Hepatocyte (in vitro differentiated cells): ENCODE measurements at places on chromosomes 3 and 15. TPM values are rescaled to one million over a fixed set of nuclear protein-coding genes. Genes with fewer than 3 reads are reported as not detected.

The IL17RB gene
- 17.4 and 19.5 TPM in 2 replicates for total RNA-seq

The ALDH1L1 gene
- 15.9 and 25.0 TPM in 2 replicates for total RNA-seq

- H3K27me3 ChIP-seq, result no peaks in the 10 kb centered on the region
- H3K4me1 ChIP-seq, result peaks cover 29% of the 10 kb centered on the region
- no peak overlapping the region for H3K27ac ChIP-seq
These were observed 9.8 kb downstream of the LRIG1 start for GRCh38 chr3:66490984-66491383.

DNA sequence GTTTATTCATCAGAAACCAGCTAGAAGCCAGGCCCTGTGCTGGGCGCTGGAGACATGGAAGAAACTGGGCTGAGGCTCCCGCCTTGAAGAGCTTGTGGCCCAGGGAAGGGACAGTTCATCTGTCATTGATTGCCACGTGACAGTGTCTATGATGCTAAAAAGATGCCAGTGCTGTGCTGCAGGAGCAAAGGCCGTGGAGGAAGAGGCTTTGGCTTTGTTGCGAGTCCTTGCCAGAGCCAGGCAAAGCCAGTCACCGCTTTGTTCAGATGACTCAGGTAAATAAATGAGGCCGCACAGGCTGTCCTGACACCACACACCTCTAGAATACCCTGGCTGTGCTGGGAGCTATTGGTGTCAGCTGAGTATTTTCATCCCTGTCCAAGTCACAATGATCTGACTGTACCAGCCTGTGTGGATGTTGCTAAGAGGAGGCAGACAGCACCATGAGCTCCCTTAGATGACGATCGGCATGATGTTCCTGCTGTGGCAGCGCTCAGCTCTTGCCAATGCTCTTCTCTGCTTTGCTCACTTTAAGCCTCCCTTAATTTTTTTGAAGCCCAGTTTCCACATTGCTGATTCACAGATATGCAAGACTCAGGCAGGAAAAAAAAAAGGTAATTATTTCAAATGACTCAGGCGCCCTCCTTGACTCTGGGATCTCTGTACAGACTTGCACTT lies 77.5 kb downstream of the CCNL1 start:
- H3K27ac ChIP-seq, result peak overlapping the region; percentile 57
- peak; percentile 46 for DNase-seq
- no peaks in the 10 kb centered on the region for H3K36me3 ChIP-seq
- H3K4me3 ChIP-seq, result no peak overlapping the region

The PYGO1 gene
- total RNA-seq, result 11.8 and 12.6 TPM in 2 replicates

- H3K27me3 ChIP-seq, result no peaks in the 10 kb centered on the region
- no peaks in the 10 kb centered on the region for H3K36me3 ChIP-seq
- H3K4me3 ChIP-seq, result no peak overlapping the region
These were observed 70.7 kb downstream of the CACNA2D3 start for GRCh38 chr3:54193093-54193492.

DNA sequence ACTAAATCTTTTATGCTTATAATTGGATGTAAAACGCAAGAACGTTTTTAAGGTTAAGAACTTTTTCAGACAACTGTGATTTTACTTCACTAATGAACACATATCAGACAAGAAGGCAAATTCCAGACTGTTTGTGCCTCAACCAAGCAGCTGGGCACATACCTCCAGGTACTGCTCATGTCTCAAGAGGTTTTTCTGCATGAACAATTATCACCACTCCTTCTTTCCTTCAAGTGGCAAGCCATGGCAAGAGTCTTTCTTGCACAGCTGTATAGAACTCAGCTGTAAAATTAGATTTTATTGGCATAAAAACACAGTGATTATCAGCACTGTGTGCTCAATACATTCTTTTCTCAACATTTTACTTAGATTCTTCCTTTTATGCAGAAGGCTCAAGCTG lies 64.3 kb downstream of the FNDC3B start:
- no peaks in the 10 kb centered on the region for H3K36me3 ChIP-seq
- H3K4me3 ChIP-seq, result no peak overlapping the region
- H3K27me3 ChIP-seq, result no peaks in the 10 kb centered on the region

DNA sequence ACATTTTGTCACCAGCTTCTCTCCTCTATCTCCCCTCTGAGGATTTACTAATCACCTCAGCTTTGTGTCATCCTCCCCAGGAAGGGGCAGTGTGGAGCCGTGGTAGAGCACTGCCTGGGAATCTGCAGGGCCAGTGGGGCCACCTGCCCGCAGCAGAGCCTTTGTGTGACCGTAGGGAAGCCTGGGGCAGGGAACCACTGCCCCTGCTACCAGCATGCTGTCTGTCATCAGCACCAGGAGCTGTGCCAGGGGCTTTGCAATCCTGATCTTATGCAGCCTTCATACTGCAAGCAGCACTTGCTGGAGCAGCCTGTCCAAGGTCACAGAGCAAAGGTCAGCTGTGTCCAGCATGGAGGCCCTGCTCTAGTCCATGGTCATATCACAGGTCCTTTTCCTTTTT lies 170.2 kb upstream of the IL12A start:
- H3K4me3 ChIP-seq, result no peak overlapping the region
- H3K27ac ChIP-seq, result no peak overlapping the region
- no peak for DNase-seq
- peaks cover 5% of the 10 kb centered on the region for H3K4me1 ChIP-seq

- no peak overlapping the region for H3K27ac ChIP-seq
- no peak overlapping the region for H3K4me3 ChIP-seq
- no peak for DNase-seq
- H3K4me1 ChIP-seq, result no peaks in the 10 kb centered on the region
- H3K36me3 ChIP-seq, result no peaks in the 10 kb centered on the region
These were observed 19.5 kb downstream of the ADAMTSL3 start for GRCh38 chr15:83673385-83673784.

GRCh38 chr15:56042982-56043980 lies 49.9 kb upstream of the NEDD4 start:
- DNase-seq, result no peak
- no peaks in the 10 kb centered on the region for H3K36me3 ChIP-seq
- H3K27ac ChIP-seq, result peak overlapping the region; percentile 96
- no peak overlapping the region for H3K4me3 ChIP-seq
- H3K27me3 ChIP-seq, result no peaks in the 10 kb centered on the region

GRCh38 chr3:141052201-141053069 lies 1.3 kb downstream of the SPSB4 start:
- no peak for DNase-seq
- H3K4me3 ChIP-seq, result peak overlapping the region; percentile 52
- no peaks in the 10 kb centered on the region for H3K36me3 ChIP-seq
- H3K27me3 ChIP-seq, result peaks cover 61% of the 10 kb centered on the region
- no peak overlapping the region for H3K27ac ChIP-seq

DNA sequence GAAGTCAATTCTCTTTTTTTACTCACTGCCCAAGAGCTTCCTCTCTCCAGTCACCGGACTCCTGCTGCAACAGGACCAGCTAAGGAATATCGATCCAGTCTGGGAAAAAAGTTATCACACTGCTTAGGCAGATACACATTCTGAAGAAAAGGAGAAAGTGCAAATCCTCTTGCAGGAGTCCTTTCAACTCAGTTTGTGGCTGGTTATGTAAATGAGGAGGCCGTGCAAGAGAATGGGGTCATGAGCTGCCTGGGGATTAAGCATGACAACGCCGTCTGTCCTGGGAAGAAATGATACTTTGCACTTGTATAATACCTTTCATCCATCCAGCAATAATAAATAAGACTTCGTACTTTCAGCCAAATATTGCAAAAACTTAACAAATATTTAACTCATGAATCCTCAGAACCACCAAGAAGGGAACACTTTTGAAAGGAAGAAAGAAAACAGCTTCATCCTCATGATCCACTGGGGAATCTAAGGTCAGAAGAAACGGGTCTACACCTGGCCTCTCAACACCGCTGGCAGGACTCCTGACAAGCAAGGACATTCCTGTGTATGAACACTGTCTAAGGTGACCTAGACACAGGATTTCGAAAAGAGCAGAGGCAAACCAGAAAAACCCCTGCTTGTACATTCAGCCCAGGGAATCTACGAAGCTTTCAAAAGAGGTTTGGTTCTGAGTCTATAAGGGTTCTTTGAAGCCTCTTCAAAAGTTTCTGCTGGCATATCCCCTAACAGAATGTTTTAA lies 13.1 kb upstream of the WWTR1 start:
- H3K4me1 ChIP-seq, result peaks cover 8% of the 10 kb centered on the region
- no peak overlapping the region for H3K27ac ChIP-seq
- H3K36me3 ChIP-seq, result no peaks in the 10 kb centered on the region
- H3K4me3 ChIP-seq, result no peak overlapping the region
- no peaks in the 10 kb centered on the region for H3K27me3 ChIP-seq
- DNase-seq, result no peak

DNA sequence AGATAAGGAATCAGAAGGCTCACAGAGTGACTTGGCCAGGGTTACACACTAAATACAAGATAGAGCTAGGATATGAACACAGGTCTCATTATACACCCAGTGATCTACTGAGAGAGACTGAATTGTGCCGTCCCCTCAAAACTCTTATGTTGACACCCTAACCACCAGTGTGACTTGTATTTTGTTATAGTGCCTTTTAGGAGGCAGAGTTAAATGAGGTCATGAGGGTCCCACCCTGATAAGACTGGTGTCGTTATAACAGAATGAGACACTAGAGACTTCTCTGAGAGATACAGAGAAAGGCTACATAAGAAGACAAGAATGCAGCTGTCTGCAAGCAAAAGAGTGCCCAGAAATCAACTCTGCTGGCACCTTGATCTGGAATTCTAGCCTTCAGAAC lies 12.6 kb downstream of the KPNA1 start:
- no peaks in the 10 kb centered on the region for H3K27me3 ChIP-seq
- DNase-seq, result no peak
- no peaks in the 10 kb centered on the region for H3K4me1 ChIP-seq
- H3K4me3 ChIP-seq, result no peak overlapping the region
- no peak overlapping the region for H3K27ac ChIP-seq

The TRIM59 gene
- total RNA-seq, result 9.8 and 14.0 TPM in 2 replicates

GRCh38 chr3:170690661-170690981 lies 104.7 kb upstream of the SLC7A14 start:
- H3K27me3 ChIP-seq, result no peaks in the 10 kb centered on the region
- no peak for DNase-seq
- H3K4me1 ChIP-seq, result no peaks in the 10 kb centered on the region
- H3K4me3 ChIP-seq, result no peak overlapping the region

DNA sequence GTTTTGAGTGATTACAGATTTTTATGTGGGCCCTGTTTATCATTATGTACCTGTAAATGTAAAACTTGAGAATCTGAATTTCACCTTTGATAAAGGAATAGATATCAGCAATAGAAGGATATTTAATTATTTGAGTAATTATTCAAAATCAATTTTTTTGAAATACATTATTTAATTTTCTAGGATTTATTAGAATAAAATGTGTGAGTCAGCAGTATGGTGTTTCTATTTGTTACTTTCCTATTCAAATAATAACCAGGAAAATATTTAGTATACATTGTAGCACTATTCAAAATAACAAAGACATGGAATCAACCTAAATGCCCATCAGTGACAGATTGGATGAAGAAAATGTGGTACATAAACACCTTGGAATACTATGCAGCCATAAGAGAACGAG lies 22.1 kb downstream of the CAPN7 start:
- no peaks in the 10 kb centered on the region for H3K36me3 ChIP-seq
- DNase-seq, result no peak
- H3K4me1 ChIP-seq, result no peaks in the 10 kb centered on the region
- H3K27ac ChIP-seq, result no peak overlapping the region
- no peaks in the 10 kb centered on the region for H3K27me3 ChIP-seq

The ASB7 gene
- total RNA-seq, result 13.7 and 17.5 TPM in 2 replicates

The SI gene
- 77.3 and 78.4 TPM in 2 replicates for total RNA-seq

DNA sequence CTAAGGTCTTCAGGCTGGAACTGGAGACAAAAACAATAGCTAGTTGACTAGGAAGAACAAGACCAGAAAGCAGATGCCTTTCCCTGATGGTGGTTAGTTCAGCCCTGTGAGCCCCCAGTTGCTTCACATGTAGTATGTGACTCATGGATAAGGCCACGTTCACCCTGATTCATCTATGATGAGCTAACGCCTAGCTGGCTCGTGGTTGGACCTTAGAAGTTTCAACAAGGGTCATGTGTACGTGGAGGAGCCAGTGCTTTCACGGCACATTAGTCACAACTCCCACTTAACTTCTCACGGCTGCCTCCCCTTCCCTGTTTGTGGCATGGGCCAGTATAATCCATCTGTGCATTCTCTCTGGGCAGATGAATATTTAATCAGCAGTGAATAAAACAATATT lies 20.6 kb downstream of the COL8A1 start:
- H3K27me3 ChIP-seq, result no peaks in the 10 kb centered on the region
- DNase-seq, result peak; percentile 16
- no peaks in the 10 kb centered on the region for H3K4me1 ChIP-seq
- no peak overlapping the region for H3K4me3 ChIP-seq
- H3K36me3 ChIP-seq, result no peaks in the 10 kb centered on the region

The LXN gene
- 19.6 and 26.6 TPM in 2 replicates for total RNA-seq

- H3K27me3 ChIP-seq, result no peaks in the 10 kb centered on the region
- H3K4me1 ChIP-seq, result peaks cover 12% of the 10 kb centered on the region
- no peak overlapping the region for H3K4me3 ChIP-seq
These were observed 295.4 kb downstream of the SLC9A9 start for GRCh38 chr3:143552851-143553250.

GRCh38 chr3:122952520-122952919 lies 75.0 kb downstream of the SEMA5B start:
- no peak for DNase-seq
- H3K4me3 ChIP-seq, result no peak overlapping the region
- no peak overlapping the region for H3K27ac ChIP-seq
- no peaks in the 10 kb centered on the region for H3K4me1 ChIP-seq

GRCh38 chr3:177286034-177286433 lies 88.8 kb upstream of the TBL1XR1 start:
- H3K4me1 ChIP-seq, result peaks cover 10% of the 10 kb centered on the region
- peak overlapping the region; percentile 84 for H3K27ac ChIP-seq
- H3K36me3 ChIP-seq, result no peaks in the 10 kb centered on the region
- no peak overlapping the region for H3K4me3 ChIP-seq
- peak; percentile 60 for DNase-seq

DNA sequence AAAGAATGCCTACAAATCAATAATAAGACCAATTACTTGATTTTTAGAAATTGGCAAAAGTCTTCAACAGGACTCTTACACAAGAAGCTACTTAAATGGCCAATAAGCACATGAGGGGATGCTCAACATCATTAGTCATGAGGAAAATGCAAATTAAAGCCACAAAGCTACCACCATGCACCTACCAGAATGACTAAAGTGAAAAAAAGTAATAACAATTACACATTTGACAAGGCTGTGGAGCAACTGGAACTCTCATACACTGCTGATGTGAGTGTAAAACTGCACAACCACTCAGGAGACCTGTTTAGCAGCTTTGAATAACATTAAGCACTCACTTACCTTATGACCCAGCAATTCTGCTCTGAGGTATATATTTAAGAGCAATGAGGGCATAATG lies 68.4 kb downstream of the PPCDC start:
- H3K4me1 ChIP-seq, result no peaks in the 10 kb centered on the region
- H3K27me3 ChIP-seq, result no peaks in the 10 kb centered on the region
- H3K4me3 ChIP-seq, result no peak overlapping the region
- no peak for DNase-seq
- no peaks in the 10 kb centered on the region for H3K36me3 ChIP-seq

GRCh38 chr3:108241721-108242120 lies 19.5 kb upstream of the IFT57 start:
- H3K36me3 ChIP-seq, result no peaks in the 10 kb centered on the region
- H3K27me3 ChIP-seq, result no peaks in the 10 kb centered on the region
- no peaks in the 10 kb centered on the region for H3K4me1 ChIP-seq
- H3K4me3 ChIP-seq, result no peak overlapping the region
- H3K27ac ChIP-seq, result peak overlapping the region; percentile 64

- H3K4me3 ChIP-seq, result no peak overlapping the region
- H3K27ac ChIP-seq, result no peak overlapping the region
- peaks cover 2% of the 10 kb centered on the region for H3K4me1 ChIP-seq
- DNase-seq, result no peak
- no peaks in the 10 kb centered on the region for H3K27me3 ChIP-seq
These were observed 121.9 kb downstream of the CHST2 start for GRCh38 chr3:143241481-143241951.
